ENCODE measurements at places on chromosomes 1 and 21.

DNA sequence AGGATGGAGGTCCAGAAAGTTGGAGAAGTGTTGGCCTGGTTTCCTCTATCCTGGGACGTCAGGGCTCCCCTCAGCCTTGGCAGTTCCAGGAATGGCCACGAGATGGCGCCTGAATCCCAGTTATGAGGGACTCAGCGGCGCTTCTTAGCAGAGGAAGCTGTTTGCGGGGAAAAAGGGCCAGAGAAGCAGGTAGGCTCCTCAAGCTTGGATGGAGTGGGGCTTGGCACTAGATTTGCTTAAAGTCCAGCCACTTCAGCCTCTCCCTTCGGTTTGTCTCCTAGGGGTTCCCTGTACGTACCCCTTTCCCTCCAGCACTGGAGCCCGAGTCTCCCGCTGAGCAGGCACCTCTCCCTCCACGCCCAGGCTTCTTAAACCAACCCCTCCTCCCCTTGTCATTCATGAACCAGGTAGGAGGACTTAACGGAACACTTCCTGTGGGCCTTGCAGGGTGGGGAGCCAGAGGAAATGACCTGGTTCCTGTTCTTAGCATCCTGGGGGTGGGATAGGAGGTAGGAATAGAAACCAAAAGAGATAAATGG lies 32.0 kb upstream of the TENT5B start:
- DNase-seq, result peak; percentile 93

DNA sequence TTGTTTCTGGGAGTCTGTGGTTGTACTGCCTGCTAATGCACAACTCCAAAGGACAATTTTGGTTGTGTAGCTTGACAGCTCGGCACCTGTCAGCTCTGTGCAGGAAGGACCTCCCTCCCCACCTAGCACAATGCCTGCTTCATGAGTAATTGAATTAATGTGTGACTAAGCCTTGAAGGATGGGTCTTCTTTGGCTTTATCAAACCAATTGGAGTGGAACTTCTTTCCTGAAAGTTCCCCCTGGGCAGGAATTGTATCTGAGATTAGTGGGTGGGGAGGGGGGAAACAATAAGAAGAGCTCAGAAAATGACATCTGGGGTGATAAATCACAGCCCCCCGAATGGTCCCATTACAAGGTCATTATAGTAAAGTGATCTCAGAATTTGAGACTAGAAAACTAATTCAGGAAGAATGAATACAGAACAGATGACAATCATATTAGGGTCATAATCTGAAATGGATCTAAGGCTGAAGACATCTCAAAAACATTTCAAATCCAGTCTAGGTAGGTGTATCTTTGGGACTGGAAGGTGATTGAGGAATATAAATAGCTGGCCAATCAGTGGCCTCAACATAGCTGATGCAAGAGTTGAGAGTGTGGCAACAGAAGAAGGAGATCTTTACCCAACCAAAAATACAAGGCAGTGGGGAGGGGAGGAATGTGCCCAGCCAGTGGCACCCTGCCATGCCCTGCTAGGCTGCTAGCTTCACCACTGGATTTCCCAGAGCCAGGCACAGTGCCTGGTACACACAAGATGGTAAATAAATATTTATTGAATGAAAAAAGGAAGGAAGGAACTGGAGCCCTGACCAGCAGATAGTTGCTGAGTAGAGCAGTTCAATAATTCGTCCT lies 10.1 kb upstream of the SESN2 start:
- peak; percentile 35 for DNase-seq

DNA sequence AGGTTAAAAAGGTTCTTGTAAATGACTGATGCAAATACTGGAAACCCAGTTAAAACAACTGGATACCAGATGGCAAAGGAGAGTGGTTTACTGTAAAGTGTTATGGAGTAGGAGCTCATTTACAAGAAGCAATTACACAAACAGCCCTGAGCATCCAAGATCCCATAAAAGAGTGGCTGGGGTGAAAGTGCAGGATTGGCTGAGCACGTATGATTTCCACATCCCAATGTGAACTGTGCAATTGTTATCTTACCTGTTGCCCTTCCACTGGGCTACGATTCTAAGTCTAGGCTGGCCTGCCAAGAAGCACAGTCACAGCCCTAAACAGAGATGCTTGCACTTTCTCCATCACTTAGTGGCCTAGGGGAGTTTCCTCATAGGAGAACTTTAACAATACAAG lies 277.6 kb upstream of the RUNX1 start:
- DNase-seq, result no peak

DNA sequence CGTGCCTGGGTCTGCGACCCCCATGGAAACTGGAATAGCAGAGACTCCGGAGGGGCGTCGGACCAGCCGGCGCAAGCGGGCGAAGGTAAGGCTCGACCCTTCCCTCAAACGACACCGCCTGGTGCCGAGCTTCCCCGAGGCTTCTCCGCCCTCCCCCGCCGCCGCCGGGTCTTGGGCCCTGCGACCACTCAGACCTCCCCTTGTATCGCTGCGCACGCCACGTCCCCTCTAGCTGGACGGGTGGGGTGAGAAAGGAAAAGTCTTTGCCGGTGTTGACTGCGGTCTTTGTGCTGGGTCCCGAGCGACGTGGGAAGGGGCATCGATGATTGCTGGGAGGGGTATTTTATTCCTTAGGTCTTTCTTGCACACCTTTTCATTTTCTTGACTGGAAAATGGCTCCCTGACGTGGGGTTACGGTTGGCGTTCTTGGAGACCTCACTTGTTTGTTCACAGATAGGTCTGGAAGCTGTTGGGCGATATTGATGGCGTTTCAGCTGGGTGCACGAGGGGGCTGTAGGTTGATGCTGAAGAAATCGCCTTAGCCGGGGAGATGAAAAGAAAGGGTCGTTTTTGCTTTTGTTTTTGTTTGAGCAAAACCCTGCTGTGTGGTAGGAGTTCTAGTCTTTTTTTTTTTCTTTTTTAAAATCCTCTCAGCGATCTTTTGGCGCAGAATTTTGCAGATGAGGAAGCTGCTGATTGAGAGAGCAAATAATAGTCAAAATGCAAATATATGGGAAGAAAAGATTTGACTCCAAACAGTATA lies 776 bp downstream of the KDM1A start:
- peak; percentile 25 for DNase-seq

DNA sequence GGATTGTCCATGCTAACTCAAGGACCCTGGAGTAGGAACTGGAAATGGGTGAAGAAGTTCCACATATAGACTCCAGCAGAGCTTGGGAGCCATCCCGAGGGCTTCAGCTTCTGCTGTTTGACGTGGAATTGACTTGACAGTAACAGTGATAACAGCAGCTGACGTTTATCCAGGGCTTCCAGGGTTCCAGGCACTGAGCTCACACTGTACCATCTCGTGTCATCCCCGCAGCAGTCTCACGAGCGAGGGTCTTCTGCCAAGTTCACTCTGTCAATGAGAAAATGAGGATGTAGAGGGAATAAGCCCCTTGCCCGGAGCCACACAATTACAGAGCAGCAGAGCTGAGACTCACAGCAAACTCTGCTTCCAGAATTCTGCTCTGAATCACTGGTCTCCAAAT lies 447.7 kb downstream of the SIPA1L2 start:
- DNase-seq, result no peak

GRCh38 chr1:1966071-1966740 lies 37.4 kb downstream of the CFAP74 start:
- DNase-seq, result peak; percentile 10

DNA sequence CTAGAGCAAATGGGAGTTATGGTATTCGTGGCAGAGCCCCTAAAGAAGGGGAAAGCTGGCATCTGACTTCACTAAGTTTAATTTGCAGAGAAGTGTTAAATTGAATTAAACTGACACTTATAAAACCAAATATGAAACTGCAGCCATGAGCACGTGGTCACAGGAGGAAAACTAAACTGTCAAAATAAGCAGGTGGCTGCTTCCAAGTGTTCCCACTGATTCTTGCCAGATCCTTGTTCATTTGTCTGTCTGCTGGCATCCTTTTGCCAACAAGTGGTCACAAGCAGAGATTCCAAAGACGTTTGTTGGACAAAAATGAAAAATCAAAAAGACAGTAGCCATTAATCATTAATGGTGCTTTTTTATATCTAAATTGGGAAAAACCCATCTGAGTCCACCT lies 6.5 kb upstream of the CELA2B start:
- no peak for DNase-seq

- DNase-seq, result no peak
Measured at GRCh38 chr1:173175514-173176145, 31.5 kb downstream of the TNFSF4 start.

DNA sequence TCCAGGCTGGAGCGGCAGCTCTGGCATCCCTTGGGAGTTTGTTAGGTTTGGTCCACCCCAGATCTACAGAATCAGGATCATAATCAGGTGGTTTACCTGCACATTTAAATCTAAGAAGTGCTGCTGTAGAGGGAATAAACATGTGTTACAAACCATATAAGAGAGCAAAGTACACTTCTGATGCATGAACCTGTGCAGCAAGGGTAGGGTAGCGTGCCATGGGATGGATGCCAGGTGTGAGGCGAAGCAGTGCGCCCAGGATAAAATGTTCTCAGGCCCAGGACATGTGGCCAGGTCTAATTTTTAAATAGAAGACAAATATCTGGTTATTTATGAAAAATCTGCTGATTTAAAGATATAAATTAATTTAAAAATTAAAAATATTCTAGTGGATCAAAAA lies 308.8 kb upstream of the USP24 start:
- no peak for DNase-seq

DNA sequence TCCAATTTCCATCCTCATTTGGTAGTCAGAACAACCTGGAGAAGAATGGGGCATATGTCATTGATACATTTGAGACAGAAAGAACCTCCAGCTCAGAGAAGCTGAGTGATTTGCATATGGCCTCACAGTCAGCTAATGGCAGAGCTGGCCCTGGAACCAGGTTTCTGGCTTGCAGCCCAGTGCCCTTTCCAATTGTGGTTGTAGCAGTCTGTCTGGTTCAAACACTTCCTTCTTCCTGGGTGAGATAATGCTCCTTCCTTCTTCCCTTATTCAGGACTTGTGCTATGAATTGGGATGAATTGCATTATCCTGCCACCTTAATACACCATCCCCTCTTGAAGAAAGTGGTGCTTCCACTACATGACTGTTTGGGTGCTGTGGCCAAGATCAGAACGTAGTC lies 24.2 kb downstream of the SLC5A9 start:
- DNase-seq, result peak; percentile 59

DNA sequence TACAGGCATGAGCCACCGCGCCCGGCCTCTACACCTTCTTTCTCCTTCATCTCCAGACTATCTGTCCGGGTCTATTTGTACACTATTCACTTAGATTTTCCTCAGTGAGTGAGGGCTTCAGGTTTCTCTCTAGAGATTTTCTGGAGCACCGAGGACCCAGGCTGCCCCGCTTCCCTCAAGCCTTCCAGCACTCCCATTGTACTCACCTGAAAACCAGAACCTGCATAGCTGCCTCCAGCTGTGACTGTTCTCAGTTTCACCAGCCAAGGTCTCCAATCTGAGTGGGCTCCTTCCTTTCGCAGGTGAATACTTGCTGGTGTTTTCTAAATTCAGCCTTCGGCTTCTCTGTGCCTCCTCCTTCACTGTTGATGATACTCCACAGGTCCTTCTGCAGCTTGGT lies 12.9 kb upstream of the DMAP1 start:
- DNase-seq, result no peak

- no peak for DNase-seq
Measured at GRCh38 chr1:196462086-196462485, 146.2 kb downstream of the KCNT2 start.

- DNase-seq, result no peak
Measured at GRCh38 chr1:71232166-71232763, 151.4 kb upstream of the ZRANB2 start.

- no peak for DNase-seq
Measured at GRCh38 chr1:230281556-230281955, 144.6 kb downstream of the PGBD5 start.

- DNase-seq, result peak; percentile 7
Measured at GRCh38 chr1:243964915-243965314, 86.2 kb upstream of the ZBTB18 start.

- DNase-seq, result peak; percentile 5
Measured at GRCh38 chr1:201946224-201946908, at the start of gene LMOD1. LMOD1 (minus strand) TSS chr1:201946548; CDS start chr1:201946340, 208 bp downstream.

GRCh38 chr1:234605983-234606783 lies 3.8 kb downstream of the IRF2BP2 start:
- peak; percentile 82 for DNase-seq

- DNase-seq, result no peak
Measured at GRCh38 chr1:195897076-195897475, 711.2 kb downstream of the KCNT2 start.

DNA sequence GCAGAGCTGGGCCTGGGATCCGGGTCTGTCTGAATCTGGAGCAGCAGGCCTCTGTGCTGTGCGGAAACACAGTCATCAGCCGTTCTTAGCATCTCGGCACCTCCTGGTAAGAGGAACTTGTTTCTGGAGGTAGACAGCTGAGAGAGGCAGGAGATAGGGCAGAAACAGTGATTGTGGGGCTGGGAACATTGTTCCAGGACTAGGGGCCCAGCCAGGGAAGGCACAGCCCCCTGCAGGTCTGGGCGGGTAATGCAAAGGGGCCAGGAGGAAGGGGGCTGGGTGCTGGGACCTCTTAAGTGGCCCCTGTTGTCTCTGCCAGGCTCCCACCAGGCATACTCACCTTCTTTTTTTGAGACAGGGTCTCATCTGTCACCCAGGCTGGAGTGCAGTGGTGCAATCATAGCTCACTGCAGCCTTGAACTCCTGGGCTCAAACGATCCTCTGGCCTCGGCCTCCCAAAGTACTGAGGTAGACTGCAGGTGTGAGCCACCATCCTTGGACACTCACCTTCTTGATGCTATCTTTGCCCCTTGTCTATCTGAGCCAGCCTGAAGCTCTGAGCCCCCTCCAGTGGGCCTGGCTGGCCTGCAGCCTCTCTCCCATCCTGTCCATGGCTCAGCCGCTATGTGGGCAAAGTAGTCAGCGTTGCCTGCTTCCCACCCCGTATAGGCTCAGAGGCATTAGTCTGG lies 134.3 kb upstream of the ZBTB40 start:
- DNase-seq, result no peak

- peak; percentile 75 for DNase-seq
Measured at GRCh38 chr1:23343221-23344110, 618 bp downstream of the HNRNPR start.

DNA sequence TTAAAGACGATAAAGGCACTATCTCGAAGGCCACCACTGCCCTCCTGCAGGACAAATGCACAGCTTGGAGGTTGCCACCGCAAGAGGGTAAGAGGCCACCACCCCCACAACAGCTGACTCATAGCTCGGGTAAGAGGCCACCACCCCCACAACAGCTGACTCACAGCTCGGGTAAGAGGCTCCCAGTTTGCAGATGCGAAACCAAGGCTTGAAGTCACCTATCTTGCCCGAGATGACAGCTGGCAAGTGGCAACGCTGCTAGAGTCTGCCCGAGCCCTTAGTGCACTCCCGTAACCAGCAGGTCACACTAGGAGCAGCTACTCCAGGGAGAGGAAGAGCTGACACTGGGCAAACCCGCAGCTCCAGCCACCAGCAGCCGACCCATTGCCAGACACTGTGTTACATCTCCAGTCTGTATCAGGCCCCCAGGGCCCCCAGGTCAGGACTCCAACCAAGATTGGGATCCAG lies 17.1 kb upstream of the SPSB1 start:
- DNase-seq, result peak; percentile 97
